Activated T-cell treated with anti-CD3 and anti-CD28 coated beads, Interleukin-2, amount 50 U/mL, for 72 hours (primary cell): ENCODE measurements at places on chromosomes 11 and 22.

DNA sequence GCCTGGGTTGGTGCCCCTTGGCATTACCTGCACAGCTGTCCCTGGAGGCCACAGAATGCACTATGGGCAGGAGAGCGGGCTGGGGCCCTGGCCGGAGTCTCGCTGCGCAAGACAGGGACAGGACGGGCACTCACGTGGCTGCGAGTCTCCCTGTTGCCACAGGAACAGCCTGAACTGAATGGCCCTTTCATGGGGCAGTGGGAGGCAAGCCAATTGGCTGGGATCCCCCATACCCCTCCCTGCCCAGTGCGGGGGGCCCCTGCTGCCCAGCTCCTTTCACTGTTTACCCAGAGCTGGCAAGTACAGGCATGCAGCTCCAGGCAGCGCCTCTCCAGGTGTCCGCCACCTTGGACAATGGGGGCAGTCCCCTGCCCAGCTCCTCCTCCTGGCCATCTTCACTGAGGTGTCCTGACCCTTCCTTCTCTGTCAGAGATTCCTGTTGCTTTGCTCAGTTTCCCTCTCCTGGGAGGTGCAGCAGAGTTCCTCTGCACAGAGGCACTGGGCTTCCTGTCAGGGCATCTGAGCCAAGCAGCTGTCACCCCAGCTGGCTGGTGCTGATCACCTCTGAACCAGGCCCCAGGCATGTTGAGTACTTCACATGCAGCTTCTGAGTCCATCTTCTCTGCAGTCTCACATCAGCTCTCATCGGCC, 5.2 kb downstream of the USP2 start:
- H3K4me1 ChIP-seq, result peaks cover 13% of the 10 kb centered on the region
- H3K4me3 ChIP-seq, result no peak overlapping the region
- no peaks in the 10 kb centered on the region for H3K27me3 ChIP-seq
- no peak for DNase-seq
- H3K36me3 ChIP-seq, result no peaks in the 10 kb centered on the region

- no peaks in the 10 kb centered on the region for H3K4me1 ChIP-seq
- peaks cover 10% of the 10 kb centered on the region for H3K27me3 ChIP-seq
- H3K27ac ChIP-seq, result no peak overlapping the region
- H3K4me3 ChIP-seq, result no peak overlapping the region
- DNase-seq, result no peak
These were observed 28.0 kb downstream of the ZC3H12C start for GRCh38 chr11:110121204-110121603.

DNA sequence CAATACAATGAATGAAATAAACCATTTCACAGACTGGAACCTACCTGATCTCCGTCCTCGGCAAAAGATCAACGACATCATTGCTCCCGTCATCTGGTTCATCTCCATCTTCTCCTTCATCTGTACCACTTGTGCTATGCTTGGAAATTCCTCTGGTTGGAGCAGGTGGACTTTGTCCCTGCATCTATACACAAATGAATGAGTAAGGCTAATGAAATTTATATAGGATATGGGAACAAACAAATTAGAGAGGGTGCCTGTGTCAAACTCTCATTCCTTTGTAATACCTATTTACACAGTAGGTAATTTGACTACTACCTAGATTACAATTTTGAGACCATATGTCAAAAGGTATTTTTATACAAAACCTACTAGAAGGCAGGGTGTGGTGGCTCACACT, 59.4 kb downstream of the F2 start:
- no peak for DNase-seq
- H3K27ac ChIP-seq, result no peak overlapping the region
- H3K27me3 ChIP-seq, result no peaks in the 10 kb centered on the region
- no peak overlapping the region for H3K4me3 ChIP-seq
- H3K4me1 ChIP-seq, result no peaks in the 10 kb centered on the region

DNA sequence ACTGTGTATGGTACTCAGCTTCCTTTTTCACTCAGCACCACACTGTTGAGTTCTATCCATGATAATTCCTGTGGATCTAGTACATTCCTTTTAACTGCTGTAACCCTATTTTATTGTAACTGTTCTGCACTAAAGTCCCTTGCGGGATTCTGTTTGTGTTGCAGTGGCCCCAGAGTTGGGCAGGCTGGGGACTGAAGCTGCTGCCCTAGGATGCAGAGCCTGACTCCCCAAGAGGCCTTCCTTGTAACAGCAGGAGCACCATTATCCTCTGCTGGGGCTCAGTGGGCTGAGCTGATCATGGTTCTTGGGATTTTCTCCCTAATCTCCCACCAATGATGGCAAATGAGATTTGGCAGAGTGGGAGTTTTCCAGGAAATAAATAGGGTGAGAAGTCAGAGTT, 77.7 kb downstream of the CABIN1 start:
- H3K4me3 ChIP-seq, result no peak overlapping the region
- peaks cover 14% of the 10 kb centered on the region for H3K36me3 ChIP-seq
- no peaks in the 10 kb centered on the region for H3K4me1 ChIP-seq
- H3K27me3 ChIP-seq, result no peaks in the 10 kb centered on the region
- H3K27ac ChIP-seq, result no peak overlapping the region
- DNase-seq, result no peak

- H3K27ac ChIP-seq, result no peak overlapping the region
- H3K4me1 ChIP-seq, result peaks cover 5% of the 10 kb centered on the region
- H3K27me3 ChIP-seq, result peaks cover 7% of the 10 kb centered on the region
- peaks cover 4% of the 10 kb centered on the region for H3K36me3 ChIP-seq
These were observed 110.3 kb downstream of the RPS6KA4 start for GRCh38 chr11:64469288-64469687.

DNA sequence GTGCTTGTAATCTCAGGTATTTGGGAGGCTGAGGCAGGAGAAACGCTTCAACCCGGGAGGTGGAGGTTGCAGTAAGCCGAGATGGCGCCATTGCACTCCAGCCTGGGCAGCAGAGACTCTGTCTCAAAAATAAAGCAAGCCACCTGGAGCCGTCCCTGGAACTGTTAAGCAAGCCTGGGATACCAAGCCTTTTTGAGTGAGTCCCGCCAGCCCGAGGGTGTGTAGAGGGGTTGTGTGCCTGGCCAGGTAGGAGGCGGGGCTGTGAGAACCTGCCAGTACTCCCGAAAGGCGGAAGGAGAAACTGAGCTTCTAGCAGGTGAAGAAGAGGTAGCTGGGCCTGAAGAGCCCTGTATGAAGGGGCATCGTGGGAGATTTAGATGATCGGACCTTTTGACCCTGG, 52.4 kb downstream of the TRIOBP start:
- no peaks in the 10 kb centered on the region for H3K27me3 ChIP-seq
- no peak for DNase-seq
- no peak overlapping the region for H3K4me3 ChIP-seq
- no peaks in the 10 kb centered on the region for H3K36me3 ChIP-seq

DNA sequence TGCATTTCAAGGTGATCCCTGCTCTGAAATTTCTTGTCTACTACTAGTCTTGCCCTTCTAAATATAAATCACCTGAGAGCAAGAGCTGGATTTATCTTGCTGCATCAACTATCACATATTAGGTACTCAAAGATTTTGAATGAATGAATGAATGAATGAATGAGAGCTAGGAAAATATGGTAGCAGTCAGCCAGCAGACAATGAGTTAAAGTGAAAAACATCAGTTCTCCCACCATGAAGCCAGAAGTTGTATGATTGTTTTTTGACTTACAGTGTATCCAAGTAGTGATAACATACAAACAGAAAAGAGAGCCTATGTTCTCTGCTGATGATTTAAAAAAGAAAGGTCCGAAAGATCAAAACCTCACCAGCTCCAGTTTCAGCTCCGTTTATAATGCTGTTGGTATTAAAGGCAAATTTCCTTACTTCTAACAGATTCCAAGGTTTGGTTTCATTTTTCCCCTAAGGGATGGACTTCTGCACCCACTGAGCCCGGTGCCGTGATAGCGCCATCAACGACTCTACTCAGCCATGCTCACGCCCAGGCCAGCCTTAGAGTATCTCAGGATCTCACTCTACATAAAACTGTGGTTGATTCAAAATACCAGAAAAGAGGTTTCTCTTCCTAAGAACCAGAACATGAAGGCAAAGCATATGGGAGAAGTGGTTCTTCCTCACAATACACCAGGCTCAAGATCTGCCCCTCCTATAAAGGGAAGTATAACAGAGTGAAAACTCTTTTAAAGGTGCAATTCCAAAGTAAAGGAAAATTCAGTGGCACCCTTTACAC, 92.0 kb downstream of the SGSM3 start:
- H3K27me3 ChIP-seq, result no peaks in the 10 kb centered on the region
- peak; percentile 21 for DNase-seq
- peak overlapping the region; percentile 95 for H3K27ac ChIP-seq
- H3K4me3 ChIP-seq, result peak overlapping the region; percentile 94
- H3K36me3 ChIP-seq, result peaks cover 9% of the 10 kb centered on the region
- H3K4me1 ChIP-seq, result peaks cover 75% of the 10 kb centered on the region

DNA sequence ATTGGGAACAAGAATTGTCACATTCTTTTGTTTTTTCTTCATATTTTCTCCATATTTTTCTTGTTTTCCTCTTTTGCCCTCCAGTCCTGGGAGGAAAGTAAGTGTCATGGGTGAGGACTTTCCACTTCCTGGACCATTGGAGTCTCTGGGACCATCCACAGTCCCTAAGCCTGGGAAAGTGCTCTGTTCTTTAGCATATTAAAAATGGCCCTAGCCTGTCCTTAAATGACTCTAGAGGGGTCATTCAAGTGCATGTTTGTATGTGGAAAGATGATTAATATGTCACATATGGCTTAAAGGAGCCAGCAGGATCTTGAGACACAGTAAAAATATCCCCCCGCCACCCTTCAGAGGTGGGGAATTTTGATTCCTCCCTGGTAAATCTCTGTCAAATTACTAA, 20.1 kb upstream of the SCGB1D1 start:
- H3K27ac ChIP-seq, result no peak overlapping the region
- H3K4me3 ChIP-seq, result no peak overlapping the region
- DNase-seq, result no peak
- peaks cover 25% of the 10 kb centered on the region for H3K27me3 ChIP-seq
- no peaks in the 10 kb centered on the region for H3K36me3 ChIP-seq

- no peaks in the 10 kb centered on the region for H3K4me1 ChIP-seq
- no peak overlapping the region for H3K4me3 ChIP-seq
- DNase-seq, result no peak
- H3K36me3 ChIP-seq, result no peaks in the 10 kb centered on the region
These were observed 32.1 kb downstream of the A4GALT start for GRCh38 chr22:42688241-42689211.

DNA sequence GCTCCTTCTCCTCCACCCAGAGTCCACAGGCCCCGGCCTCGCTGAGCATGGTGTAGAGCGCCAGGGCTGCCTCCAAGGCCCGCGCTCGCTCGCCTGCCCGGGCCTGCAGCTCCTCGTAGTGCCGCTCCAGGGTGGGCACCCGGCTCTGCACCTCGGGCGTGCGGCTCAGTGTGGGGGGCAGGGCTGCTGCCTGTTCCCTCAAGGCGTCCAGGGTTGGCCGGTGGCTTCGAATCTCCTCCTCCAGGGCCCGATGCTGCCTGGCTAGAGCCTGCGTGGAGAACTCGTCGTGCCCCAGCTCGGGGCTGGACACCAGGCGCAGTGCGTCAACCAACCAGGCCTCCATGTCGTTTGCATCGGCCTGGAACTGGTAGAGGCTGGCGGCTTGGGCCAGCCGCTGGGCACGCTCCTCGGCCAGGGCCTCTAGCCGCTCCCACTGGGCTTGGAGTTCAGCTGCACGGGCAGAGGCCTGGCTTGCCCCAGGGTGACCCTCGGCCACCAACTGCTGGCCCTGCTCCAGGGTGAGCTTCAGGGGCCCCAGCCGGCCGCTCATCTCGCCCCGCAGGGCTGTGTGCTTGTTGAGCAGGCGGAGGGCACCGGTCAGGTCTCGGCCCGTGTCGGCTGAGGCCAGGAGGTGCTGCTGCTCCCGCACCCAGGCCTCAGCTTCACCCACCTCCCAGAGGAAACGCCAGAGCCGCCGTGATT, 24.2 kb downstream of the SPTBN2 start:
- DNase-seq, result no peak
- no peaks in the 10 kb centered on the region for H3K27me3 ChIP-seq
- no peaks in the 10 kb centered on the region for H3K4me1 ChIP-seq

DNA sequence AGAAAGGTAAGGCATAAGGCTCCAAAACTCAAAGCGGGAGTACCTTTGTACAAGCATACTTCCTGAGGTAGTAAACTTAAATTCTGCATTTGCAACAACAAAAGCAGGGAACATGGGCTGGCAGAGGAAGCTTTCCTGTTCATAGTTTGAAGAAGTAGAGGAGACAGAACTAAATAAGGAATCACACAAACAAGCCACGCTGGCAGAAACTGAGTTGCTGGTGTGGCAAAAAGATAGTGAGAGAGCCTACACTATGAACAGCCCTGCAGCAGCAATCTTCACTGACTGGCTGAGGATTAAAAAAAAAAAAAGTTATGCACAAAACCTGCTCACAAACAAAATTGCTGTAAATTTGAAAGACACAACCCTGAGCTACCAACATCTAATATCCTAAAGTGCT, 46.5 kb downstream of the FCHSD2 start:
- no peak overlapping the region for H3K4me3 ChIP-seq
- peaks cover 7% of the 10 kb centered on the region for H3K4me1 ChIP-seq
- no peak for DNase-seq

- H3K4me1 ChIP-seq, result peaks cover 98% of the 10 kb centered on the region
- no peaks in the 10 kb centered on the region for H3K27me3 ChIP-seq
- peak overlapping the region; percentile 92 for H3K27ac ChIP-seq
- peak overlapping the region; percentile 89 for H3K4me3 ChIP-seq
- H3K36me3 ChIP-seq, result no peaks in the 10 kb centered on the region
These were observed 14.6 kb upstream of the ADSL start for GRCh38 chr22:40331706-40332105.

- H3K4me1 ChIP-seq, result no peaks in the 10 kb centered on the region
- no peak overlapping the region for H3K27ac ChIP-seq
- DNase-seq, result no peak
- H3K36me3 ChIP-seq, result no peaks in the 10 kb centered on the region
- H3K4me3 ChIP-seq, result no peak overlapping the region
These were observed 97.4 kb downstream of the NTM start for GRCh38 chr11:131467645-131468394.

GRCh38 chr11:129275828-129276227, 83.7 kb upstream of the ARHGAP32 start:
- no peak overlapping the region for H3K4me3 ChIP-seq
- no peaks in the 10 kb centered on the region for H3K36me3 ChIP-seq
- peaks cover 33% of the 10 kb centered on the region for H3K4me1 ChIP-seq

DNA sequence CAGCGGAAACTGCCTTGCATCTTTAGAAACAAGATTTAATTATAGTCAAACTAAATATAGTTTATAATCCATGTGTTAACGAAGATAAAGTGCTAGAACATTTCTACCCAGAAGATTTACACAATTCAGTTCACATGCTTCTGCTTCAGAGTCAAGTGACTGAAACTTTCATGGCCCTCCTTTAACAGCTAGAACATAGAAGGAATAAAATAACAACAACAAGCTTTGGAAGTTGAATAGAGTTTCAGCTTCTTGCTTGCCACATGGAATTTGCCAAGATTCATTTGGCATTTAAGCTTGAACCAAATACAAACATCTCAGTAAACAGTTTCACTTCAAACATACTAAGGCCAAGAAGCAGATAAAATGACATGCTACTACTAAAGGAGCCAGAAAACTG, 676.3 kb upstream of the ANO3 start:
- H3K4me1 ChIP-seq, result no peaks in the 10 kb centered on the region
- H3K36me3 ChIP-seq, result peaks cover 2% of the 10 kb centered on the region
- no peak overlapping the region for H3K4me3 ChIP-seq
- no peak overlapping the region for H3K27ac ChIP-seq
- no peaks in the 10 kb centered on the region for H3K27me3 ChIP-seq
- DNase-seq, result no peak
